ENCODE measurements at places on chromosomes 3 and 15.

- DNase-seq = no peak
Observed at GRCh38 chr3:172307141-172307560, 141.1 kb downstream of the GHSR start.

DNA sequence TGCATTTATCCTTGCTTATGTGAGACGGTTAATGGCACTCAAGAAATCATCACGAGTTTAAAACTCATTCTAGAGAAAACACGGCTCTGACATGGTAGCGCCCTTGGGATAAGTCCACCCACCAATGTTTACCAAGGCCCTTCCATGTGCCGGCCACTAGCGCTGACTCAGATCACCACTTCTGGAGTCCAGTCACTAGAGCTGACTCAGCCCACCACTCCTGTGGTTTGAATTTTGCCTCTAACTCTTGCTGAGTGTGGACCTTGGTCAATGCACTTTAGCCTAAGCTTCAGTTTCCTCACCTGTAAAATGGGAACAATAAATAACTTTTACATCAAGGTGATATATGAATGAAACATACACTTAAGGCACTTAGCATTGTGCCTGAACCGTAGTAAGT, 358.4 kb upstream of the PROK2 start:
- no peak for DNase-seq

GRCh38 chr3:178244733-178245709, 291.2 kb upstream of the KCNMB2 start:
- no peak for DNase-seq

- DNase-seq = no peak
Observed at GRCh38 chr15:42100021-42100800, 5.8 kb upstream of the PLA2G4D start.

GRCh38 chr3:14774431-14774830, 44.3 kb upstream of the FGD5 start:
- DNase-seq = no peak

DNA sequence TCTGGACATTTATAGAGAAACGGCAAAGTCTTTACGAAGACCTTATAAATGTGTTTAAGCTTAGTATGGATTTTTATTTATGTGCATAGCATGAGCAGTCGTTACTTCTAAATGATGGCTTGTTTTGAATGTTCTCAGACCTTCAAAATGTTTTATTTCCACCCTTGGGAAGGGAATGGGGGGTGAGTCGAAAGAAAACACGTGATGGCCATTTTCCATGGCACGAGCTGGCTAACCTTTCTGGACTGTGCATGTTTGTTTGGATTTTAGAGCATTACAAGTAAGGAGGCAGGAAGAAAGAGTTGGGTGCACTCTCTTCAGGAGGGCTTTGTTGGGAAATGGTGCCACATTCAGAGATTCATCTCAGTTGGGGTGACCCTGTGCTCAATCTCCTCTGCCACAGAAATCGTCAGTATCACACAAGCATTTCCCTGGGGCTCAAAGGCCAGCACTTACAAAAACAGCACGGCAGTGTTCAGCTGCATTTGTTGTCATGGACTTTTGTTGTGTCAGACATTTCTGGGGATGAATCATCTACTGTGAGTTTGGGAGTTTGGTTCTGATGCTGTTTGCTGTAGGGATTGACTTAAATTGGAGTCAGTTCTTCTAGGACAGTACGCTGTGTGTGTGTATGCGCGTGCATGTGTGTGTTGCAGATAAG, 52.3 kb upstream of the ADAMTS9 start:
- no peak for DNase-seq

GRCh38 chr3:157167371-157168042, 7.6 kb upstream of the CCNL1 start:
- DNase-seq = no peak

DNA sequence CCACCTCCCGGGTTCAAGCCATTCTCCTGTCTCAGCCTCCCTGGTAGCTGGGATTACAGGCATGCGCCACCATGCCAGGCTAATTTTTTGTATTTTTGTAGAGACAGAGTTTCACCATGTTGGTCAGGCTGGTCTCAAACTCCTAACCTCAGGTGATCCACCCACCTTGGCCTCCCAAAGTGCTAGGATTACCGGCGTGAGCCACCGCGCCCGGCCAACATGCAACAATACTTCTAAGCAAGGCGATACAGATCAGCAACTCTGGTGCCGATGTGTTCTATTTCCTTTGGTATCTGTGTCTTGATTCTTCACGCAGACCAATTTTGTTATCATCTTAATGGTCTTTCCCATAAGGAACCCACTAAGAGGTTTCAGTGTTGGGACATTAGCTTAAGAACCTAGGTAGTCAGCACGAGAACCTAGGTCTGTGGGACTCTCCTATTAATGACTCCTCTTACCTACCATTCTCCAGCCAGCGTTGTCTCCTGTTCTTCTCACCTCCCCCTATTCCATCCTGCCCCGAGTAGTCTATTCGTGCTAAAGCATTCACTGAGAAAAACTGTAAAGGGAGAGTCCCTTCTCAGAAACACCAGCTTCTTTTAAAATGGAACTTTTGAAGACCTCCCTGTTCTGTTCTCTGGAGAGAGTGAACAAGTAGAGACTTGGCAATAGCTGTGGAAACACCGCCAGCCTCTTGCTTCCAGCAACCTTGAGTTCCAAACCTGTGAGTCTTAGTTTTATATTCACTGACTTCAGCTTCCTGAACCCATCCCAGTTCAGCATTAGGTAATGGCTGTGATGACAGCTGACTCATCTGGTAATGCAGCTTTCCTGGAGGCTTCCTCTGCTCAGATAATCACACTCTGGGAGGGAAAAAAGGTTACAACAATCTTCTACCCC, 61.2 kb downstream of the TSC22D2 start:
- no peak for DNase-seq

GRCh38 chr3:117903226-117903625, 1131.4 kb downstream of the IGSF11 start:
- DNase-seq = no peak

DNA sequence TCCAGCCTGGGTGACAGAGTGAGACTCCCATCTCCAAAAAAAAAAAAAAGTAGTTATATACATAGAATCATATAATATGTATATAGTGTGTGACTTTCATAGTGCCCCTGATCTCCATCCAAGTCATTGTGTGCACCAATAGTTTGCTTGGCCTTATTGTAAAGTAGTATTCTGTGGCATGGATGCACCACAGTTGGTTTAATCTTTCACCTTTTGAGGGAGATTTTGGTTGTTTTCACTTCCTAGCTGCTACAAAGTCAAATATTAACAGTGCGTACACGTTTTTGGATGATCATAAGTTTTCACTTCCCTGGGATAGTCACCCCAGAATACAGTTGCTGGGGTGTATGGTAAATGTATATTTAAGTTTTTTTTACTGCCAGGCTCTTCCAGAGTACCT, 162.8 kb downstream of the PTPRG start:
- DNase-seq = no peak

DNA sequence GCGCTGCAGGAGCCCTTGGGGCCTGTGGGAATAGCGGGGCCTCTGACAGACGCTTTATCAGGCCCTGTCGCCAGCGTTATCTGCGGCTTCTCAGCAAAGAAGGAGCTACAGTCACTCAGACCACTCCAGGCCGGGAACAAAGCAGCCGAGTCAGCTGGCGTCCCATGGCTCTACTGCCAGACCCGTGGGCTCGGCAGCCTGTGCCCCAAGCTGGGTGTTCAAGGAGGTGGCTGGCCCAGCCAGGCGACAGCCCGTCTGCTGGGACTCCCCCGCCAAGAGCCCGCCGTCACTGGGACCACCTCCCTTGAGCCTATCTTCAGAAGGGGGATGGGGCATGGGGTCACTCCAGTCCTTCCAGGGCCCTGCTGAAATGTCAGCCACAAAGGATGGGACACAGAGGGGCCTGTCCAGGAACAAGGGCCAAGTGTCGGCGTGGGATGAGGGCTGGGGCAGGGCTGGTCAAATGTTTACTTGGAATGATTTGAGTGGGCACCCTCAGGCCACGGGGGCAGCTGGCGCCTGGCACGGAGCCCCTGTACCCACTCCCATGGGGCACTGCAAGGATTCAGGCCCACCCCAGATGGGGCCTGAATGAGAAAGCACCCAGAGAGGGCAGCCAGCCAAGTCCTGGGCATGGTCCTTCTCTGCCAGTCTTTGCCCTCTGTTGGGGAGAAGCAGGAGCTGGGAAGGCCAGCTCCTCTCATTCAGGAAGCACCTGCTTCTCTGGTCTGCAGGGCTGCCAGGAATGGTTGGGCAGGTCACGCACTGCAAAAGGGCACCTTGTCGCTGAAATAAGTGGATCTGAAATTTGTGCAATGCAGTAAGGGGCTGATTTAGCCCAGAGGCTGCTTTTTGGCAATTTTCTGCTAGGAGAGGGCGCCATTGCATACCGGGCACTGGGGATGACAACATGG, 148.3 kb downstream of the SMAD6 start:
- no peak for DNase-seq

- no peak for DNase-seq
Observed at GRCh38 chr15:71588746-71589145, 221.6 kb upstream of the NR2E3 start.

DNA sequence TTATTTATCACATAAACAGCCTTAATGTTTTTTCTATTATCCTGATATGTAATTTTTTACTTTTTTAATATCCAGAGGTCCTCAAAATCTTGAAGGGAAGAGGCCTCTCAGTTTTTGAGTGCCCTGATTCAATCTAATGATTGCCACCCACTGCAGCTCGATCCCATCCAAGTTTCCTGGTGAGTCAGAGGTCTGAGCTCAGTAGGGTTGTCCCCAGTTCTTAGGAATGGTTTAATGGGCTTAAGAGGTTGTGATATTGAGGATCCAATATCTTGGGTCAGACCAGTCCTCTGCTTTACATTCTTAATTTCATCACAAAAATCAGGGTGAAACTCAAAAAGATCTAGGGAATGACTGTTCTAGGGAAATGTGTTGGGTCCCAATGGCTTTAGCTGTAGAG, 238.5 kb downstream of the NSUN3 start:
- DNase-seq = no peak

DNA sequence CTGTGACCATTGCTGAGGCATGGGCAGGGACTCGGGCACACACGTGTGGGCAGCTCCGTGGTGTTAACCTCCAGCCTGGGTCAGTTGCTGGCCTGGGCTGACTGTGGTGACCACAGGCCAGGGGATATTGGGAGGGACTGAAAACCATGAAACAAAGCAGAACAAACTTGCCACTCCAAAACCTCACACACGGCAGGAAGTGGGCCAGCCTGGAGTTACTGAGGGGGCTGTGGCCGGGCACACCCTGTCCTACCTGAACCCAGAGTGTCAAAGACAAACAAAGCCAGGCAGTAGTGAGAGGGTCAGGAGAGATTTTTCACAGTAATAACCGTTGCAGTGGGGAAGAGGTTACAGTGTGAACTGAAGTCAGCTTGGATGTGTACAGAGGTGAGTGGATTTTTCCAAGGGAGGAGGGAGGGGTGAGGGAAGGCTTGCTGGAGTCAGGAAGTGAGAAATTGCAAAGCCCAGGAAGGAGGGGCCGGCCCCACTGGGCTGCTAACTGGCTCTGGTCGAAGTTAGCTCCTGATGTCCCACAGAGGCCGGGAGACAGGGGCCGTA, 40.0 kb upstream of the ATP10A start:
- DNase-seq = no peak

DNA sequence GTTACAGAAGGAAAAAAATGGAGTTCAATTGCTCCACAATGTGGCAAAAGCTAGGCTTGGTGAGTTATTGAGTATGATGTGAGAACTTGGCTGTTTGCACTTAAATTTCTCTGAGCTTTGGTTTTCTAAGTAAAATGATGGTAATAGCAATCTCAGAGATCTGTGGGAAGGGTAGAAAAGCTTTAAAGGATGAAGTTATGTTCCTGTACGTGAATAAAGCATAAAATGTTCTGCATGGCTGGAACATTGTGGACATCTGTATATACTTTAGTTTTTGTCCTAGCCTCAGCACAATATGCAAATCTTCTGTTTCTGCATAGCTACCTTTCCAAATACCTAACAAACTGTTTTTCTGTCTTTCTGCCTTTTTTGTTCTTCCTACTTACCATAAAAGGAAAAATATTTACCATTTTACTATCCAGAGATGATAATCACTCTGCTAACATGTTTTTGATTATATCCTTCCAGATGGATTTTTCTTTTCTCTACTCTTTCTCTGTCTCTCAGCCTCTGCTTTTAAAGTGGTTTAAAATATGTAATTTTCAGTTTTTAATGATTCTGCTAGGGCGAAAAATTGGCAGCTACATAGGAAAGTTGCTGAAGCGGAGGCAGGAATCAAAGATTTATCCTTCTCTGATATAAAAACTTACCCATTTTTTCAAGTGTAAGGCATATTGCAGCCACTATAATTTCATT, 188.1 kb downstream of the FNDC3B start:
- no peak for DNase-seq

GRCh38 chr3:47581422-47581821, 2.8 kb upstream of the CSPG5 start:
- DNase-seq = no peak

GRCh38 chr3:52226229-52226817, 878 bp upstream of the TLR9 start:
- DNase-seq = no peak

DNA sequence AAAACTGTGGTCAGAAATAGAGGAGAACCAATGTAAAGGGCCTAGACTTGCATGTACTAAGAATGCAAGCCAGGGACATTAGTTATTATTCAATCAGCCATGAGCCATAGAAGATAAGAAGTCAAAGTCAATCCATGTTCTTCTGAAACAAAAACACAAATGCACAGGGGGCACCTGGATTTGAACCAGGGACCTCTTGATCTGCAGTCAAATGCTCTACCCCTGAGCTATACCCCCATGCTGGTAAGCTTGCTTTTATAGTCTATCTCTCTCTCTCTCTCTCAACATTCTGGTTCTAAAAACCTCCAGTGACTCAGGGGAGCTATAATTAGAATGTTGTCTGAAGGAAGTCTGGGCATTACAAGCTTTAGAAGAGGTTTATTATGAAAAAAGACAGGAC, 85.6 kb upstream of the ACP3 start:
- DNase-seq = no peak

DNA sequence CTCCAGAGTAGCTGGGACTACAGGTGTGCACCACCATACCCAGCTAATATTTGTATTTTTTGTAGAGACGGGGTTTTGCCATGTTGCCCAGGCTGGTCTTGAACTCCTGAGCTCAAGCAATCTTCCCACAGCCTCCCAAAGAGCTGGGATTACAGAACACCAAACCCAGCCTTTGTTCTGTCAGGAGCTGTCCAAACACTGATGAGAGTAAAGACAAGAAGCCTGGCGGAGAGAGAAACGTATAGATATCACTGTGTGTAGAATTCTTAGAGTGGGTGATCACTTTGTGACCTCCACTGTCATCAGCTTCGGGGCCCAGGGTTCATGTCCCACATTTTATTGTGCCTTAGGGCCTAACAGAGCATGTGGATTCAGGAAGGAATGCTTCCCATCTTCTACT, 159.5 kb downstream of the SNRK start:
- DNase-seq = no peak

Data from D721Med (cell line).